ENCODE measurements at places on chromosomes 3 and 15.

GRCh38 chr3:58192069-58192468, 18.7 kb downstream of the DNASE1L3 start:
- no peak for DNase-seq

GRCh38 chr3:30346933-30347320, 259.5 kb upstream of the TGFBR2 start:
- no peak for DNase-seq

DNA sequence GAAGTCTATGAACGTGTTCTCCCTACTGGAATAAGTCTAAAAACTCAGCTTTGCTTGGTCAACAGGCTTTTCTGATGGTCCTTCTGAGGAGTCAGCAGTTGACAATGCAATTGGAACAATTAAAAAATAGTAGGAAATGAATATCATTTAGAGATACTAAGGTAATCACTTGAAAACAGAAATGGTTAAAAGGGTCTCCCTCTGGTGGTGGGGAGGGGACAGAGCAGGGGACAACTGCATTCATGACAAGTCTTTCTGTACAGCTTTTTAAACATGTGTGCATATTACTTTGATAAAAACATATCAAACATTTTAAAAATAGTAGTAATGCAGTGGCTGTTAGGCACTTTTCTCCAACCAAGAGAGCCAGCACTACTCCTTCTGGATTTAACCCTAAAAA, 119.9 kb upstream of the FHIT start:
- no peak for DNase-seq

GRCh38 chr15:79924379-79924778, 27.6 kb upstream of the MTHFS start:
- DNase-seq, result no peak

DNA sequence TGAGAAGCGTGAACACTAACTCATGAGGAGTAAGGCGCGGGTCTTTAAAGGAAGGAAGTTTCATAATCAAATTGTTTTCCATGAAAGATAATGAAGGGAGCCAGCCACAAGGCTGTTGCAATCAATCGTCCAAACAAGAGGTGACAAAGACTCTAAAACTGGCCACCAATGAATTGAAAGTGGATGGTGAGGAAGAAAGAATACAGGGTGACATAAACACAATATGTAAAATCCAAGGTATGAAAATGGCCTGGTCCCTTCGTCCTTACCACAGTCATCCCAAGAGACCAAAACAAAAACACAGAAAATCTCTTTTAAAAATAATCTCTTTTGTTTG, 12.0 kb downstream of the CD86 start:
- no peak for DNase-seq

GRCh38 chr15:70762469-70763119, 764 bp downstream of the UACA start:
- DNase-seq, result no peak

DNA sequence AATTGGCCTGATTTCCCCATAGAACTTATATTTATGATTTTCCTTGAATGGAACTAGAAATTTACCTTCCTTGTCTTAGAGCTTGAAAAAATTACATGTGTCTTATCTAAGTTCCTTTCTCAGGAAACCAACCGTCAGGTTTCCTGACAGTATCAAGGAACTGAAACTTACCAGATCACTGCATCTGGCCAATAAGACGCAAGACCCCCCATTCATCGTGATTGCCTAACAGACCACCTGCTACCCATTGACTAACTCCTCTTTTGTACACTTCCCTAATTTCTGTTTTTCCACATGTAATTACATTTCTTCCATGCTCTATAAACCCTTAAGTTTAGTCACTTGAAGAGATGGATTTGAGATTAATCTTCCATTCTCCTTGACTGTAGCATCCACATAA, 517.2 kb upstream of the CBLB start:
- no peak for DNase-seq

DNA sequence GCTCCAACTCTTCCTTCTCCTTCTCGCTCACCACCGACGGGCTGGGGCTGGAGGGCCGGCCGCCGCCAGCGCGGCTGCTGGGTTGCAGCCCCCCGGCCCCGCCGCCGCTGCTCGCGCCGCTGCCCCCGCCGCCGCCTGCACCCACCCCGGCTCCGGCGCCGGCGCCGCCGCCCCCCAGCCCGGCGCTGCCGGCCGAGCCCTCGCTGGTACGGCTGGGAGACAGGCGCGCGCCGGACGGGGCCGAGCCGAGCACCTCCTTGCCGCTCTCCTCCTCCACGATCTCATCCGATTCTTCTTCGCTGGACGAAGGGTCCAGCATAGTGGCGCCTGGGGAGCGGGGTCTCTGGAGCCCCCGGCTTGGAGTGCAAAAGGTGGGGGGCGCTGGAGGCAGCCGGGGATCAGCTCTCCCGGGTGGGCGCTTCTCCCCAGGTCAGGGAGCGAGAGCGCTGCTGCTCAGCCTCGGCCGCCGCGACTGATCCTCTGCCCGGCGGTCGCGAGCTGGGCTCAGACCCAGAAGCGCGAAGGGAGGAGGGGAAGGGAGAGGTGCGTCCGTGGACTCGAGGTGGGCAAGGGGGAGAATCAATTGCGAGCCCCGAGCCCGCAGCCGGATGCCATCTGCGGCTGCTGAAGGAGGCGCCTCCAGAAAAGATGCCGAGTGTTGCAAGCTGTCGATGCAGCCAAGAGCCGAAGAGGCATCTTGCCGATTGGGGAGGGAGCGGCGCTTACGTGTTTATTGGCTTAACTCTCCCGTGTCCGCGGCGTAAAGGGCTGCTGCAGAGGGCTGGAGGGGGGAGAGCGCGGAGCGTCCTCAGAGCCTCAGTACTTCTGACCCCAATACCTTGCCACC, at the start of gene CADPS:
Gene CADPS (minus strand): TSS at position 706 of the 847 bp plus-strand sequence. CDS start 387 bp downstream, at position 319.
- DNase-seq, result no peak

- no peak for DNase-seq
Observed at GRCh38 chr15:41727143-41727542, 47.1 kb upstream of the MAPKBP1 start.

DNA sequence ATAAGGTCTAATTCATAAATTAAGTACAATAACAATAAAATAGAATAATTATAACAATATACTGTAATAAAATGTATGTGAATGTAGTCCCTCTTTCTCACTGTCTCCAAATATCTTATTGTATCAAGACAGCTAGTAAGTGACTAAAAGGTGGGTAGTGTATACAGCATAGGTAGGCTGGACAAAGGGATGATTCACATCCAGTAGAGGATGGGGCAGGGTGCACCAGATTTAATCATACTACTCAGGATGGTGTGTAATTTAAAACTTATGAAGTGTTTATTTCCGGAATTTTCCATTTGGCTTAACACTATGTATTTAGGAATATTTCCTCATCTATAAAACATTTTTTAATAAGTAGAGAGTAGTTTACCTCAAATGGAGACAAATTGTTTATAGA, 876.1 kb upstream of the CADM2 start:
- no peak for DNase-seq

All from GM12891 (cell line).